ENCODE measurements at places on chromosomes 16 and 17.

DNA sequence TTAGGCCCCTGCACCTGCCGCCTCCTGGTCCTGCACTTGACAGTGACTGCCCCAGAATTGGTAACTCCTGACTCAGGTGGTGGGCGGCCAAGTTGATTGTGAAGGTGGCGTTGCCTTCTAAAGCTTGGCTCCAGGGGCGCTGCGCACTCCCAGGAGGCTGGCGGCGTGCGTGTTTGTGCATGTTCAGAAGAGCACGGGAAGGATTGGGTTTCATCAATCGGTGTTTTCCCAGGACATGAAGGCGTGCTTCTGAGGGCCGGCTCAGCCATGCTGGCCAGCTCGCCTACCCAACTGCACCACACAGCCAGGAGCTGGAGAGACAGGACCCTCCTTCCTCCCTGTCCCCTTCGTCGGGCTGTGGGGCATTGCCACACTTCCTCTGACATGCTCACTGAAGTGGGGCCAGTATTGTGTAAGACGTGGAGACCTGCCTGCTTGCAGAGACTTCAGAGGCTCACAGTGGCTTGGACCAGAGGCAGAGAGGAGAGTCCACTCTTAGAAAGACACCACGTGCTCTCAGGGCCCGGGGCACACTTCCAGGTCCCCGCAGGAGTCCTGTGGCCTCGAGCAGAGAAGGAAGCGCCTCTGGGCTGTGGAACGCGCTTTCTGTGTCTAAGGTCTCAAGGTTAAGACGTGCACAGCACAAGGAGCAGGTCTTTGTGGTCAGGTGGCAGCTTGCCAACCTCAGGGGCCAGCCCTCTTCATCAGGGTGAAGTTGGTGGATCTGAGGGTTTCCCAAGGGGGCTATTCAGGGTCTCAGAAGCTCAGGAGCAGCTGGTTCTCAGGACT lies 2.8 kb downstream of the RAB40C start:
- no peak for DNase-seq

GRCh38 chr17:65633146-65633881 lies 71.9 kb upstream of the AXIN2 start:
- no peak for DNase-seq

DNA sequence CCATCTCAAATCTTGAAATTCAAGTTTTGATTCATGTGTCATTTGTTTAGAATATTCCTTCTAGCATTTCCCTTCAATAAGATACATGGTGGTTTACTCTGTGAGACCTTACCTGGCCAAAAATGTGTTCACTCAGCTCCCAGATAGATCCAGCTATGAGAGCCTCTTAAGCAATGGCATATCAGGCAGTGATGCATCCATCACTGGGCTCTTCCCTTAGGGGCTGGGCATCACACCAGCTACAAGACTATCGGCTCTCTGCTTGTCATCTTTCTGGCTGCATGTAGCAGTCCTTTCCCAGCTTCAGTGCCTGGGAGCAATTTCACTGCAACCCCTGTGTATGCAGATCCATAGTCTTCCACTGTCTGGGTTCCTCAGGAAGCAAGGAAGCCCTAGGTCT lies 40.6 kb downstream of the GOSR1 start:
- no peak for DNase-seq

- DNase-seq, result no peak
These were observed 10.8 kb downstream of the NMRAL1 start for GRCh38 chr16:4463522-4464163.

Data from activated effector memory CD4-positive, alpha-beta T cell treated with anti-CD3 and anti-CD28 coated beads, Interleukin-2, amount 50 U/mL, for 16 hours (primary cell).